ENCODE measurements at places on chromosomes 16 and 17.

- peak; percentile 13 for DNase-seq
Measured at GRCh38 chr16:84266451-84266850, 26.6 kb upstream of the KCNG4 start.

DNA sequence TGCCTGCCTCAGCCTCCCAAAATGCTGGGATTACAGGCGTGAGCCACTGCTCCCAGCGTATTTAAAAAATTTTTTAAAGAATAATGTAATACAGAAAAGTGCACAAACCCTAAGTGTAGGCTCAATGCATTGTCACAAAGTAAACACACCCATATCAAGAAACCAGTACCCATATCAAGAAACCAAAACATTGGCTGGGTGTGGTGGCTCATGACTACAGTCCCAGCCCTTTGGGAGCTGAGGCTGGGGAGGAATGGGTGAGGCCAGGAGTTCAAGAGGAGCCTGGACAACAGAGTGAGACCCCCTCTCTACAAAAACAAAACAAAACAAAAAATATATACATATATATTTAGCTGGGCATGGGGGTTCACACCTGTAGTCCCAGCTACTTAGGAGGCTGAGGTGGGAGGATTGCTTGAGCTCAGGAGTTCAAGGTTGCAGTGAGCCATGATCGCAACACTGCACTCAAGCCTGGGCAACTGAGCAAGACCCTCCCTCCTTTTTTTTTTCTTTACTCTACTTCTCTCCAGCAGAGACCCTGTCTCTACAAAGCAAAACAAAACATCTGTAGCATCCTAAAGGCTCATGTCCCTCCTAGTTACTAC is 9.3 kb upstream of the PRR14 start:
- no peak for DNase-seq

GRCh38 chr16:29730649-29731048 is 15.1 kb downstream of the C16orf54 start:
- DNase-seq = no peak

- DNase-seq = no peak
Measured at GRCh38 chr16:76207270-76207669, 69.9 kb upstream of the CNTNAP4 start.

DNA sequence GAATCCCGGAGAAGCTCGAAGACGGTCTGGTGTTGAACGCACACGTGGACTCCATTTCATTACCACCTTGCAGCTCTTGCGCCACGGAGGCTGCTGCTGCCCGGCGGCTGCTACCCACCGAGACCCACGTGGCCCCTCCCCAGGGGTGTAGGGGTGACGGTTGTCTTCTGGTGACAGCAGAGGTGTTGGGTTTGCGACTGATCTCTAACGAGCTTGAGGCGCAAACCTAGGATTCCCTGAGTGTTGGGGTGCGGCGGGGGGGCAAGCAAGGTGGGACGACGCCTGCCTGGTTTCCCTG is 1.7 kb upstream of the CBX4 start:
- DNase-seq = no peak

Data from stimulated activated CD4-positive, alpha-beta T cell treated with anti-CD3 and anti-CD28 coated beads, Interleukin-2, amount 100 ng/mL, for 48 hours (primary cell).